ENCODE measurements at places on chromosomes 3 and 15.

DNA sequence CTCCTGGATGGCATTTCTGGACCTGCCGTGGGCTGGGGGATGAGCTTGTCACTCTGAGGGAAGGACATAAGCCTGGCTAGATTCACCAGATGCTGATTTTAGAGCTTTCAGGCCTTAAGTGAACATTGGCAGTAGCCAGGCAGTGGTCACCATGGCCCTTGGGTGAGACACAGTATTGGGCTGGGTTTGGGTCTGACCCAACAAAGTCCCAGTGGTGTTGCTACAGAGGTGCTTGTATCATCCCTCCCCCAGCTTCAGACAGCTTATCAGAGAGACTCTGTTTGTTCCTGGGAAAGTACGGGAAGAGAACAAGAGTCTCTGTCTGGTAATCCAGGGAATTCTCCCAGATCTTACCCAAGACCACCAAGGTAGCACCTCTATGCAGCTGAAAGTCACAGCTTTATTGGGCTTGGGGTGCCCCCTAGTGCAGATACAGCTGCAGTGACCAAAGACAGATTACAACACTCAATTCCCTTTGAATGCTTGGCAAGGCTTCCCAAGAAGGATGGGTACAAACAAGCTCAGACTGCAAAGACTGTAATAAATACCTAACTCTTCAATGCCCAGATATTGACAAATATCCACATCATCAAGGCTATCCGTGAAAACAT lies 9.8 kb upstream of the RUVBL1 start:
- DNase-seq, result no peak

DNA sequence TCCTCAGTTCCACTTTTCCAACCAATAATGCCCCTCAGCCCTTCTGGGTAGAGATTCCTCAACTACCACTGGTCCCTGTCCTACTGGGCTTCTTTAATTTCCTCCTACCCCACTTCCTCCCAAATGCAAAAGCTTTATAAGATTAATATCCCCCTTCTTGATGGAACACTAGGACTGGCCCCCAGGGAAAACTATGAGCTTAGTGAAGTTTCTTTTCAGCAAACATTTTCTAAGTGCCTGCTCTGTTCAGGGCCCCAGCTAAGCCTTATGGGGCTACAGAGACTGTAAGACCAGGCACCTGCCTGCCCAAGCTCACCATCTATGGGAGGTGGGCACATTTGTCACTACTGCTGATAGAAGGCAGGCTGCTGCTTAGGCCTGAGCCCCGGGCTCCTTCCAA lies 79.4 kb downstream of the RPLP1 start:
- no peak for DNase-seq

GRCh38 chr3:70824078-70824477 lies 511.6 kb upstream of the MDFIC2 start:
- DNase-seq, result no peak

GRCh38 chr3:179045719-179046402 lies 25.7 kb downstream of the ZMAT3 start:
- DNase-seq, result no peak

DNA sequence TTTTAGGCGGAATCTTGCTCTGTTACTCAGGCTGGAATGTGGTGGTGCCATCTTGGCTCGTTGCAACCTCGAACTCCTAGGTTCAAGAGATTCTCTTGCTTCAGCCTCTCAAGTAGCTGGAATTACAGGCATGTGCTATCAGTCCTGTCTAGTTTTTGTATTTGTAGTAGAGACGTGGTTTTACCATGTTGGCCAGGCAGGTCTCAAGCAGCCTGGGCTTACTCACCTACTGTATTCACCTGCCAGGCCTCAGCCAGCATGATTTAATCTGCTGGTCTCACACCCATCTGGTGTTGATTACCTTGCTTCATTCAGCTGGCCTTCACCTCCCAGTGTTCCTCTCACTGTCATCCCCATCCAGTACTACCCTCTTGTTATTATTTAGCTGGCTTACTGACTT lies 102.0 kb downstream of the IL12A start:
- no peak for DNase-seq

GRCh38 chr15:62403164-62403809 lies 238.2 kb upstream of the C2CD4B start:
- DNase-seq, result no peak

DNA sequence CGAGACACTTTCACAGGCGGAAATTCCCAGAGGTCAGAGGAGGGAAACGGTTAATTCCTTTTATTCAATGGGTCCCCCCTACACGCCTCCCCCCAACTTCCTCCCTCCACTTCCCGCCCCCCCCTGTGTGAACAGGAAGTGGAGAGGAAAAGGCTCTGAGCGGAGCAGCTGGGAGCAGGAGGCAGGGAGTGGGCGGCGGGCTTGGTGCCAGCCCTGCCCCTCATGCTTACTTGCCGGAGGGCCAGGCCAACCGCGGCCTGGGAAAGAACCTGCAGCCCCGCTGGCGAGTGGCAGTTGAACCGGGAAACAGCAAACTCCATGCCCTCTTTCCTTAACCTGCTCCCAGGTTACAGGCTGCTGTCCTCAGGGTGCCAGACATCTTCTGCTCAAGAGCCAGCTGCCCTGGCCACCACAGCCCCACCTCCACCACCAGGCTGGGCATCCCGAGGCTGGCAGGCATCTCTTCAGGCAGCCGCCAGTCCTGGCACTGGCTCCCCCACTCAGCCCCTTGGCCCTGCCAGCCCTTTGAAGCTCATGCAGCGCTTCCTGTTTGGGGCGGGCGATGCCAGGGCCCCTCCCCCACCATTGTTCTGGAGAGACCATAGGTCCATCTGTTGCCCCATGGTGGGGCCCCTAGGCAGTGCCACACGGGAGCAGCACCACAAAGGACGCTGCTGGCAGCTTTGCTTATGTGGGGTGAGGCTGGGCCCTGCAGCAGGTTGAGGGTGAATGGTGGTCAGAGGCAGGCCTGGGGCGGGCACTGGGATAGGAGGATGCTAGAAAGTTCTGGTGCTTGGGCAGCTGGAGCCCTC lies 12.9 kb downstream of the VPS18 start:
- no peak for DNase-seq

- no peak for DNase-seq
These were observed 2.8 kb downstream of the RRP9 start for GRCh38 chr3:51938780-51939425.

DNA sequence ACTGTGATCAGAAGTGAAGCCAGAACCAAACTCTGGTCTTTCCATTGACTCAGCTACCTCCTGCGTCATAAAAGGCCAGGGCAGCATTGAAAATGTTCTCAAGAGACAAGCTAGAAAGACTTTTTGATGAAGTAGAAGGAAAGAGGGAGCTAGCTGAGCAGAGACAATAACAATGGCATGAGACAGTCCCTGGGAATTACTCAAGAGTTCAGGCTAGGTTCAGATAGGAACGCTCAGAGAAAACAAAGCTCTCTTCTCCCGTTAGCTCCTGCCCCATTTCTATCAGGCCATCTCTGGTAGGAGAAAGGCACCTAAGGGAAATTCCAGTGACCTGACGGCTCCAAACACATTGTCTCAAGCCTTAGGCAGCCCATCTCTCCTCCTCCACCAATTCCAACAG lies 7.0 kb upstream of the OXTR start:
- no peak for DNase-seq

DNA sequence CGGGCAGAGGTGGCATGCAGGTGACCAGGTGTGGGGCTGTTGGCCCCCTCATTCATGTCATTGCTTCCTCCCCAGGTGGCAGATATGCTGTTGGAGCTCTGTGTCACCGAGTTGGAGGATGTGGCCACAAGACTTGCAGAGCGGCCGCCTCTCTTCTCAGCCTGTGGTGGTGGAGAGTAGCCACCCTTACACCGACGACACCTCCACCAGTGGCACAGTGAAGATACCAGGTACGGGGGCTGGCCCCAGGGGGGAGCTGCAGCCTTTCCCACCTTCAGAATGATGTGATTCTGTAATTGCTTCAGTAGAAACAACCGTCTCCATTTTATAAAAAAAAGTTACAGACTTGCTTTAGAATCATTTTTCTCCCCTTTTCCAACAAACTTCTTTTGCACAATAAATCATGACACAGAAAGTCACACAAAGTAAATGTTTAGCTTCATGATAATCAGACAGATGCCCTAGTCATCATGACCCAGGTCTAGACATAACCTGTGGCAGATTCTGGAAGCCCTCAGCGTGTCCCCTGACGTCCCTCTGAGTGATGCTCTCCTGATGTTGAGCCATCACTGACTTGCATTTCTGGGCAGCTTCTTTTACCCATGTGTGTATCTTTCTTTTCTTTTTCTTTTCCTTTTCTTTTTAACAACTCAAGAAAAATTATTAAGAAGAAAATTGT lies 76.0 kb upstream of the FAN1 start:
- DNase-seq, result no peak

DNA sequence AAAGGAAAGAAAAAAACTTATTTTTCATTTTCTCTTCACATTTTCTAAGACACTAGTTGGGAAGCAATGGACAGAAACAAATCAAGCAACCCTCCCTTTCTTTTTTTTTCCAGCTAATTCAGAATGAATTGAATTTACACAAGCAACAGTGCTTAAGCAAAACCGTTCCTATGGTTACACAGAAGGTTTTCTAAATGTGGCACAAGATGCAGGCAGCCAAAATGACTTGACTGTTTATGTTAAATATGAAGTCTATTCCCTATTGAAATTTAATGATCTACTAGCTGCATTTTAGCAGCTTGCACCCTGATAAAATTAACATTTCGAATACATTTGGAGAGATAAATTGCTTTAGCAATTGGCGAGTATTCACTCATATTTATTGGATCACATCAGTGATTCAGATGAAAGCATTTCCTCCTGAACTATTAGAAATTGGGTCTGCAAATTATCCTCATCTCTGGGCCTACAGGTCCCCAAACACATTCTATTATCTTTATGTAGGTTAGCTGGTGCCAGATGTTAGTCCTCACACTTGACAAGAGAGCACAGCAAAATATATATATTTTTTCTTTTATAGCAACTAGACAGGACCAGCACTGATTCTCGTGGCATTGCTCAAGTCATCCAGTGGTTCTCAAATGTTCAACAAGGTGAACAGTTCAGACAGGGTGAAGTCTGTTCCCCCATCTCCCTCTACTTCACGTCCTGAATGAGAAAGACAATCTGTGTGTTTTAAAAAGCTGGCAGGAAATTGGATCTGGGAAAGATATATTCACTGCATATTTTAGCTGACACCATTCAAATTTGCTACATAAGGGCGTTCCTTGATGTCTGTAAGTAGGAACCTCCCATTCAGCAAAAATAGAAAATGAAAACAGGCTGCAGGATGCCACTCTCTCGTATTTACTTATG lies 463.6 kb upstream of the KCNMB2 start:
- DNase-seq, result no peak

DNA sequence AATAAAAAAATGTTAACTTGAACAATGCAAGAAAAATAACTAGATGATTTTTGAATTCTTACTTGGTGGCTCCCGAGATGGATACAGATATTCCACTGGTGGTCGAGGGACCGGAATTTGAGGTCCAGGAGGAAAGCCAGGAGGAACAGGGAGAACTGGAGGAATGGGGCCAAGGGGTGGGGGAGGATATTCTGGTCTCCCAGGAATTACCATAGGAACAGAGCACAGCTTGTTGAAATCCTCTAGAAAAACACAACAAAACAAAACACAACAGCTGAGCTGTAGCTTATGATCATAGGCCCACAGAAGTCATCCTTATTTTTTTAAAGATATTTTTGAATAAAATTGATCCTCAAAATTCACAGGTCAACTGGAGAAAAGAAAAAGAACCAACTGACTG lies 129.4 kb downstream of the FBN1 start:
- no peak for DNase-seq

GRCh38 chr3:39190281-39191025 lies 1.9 kb downstream of the XIRP1 start:
- no peak for DNase-seq

DNA sequence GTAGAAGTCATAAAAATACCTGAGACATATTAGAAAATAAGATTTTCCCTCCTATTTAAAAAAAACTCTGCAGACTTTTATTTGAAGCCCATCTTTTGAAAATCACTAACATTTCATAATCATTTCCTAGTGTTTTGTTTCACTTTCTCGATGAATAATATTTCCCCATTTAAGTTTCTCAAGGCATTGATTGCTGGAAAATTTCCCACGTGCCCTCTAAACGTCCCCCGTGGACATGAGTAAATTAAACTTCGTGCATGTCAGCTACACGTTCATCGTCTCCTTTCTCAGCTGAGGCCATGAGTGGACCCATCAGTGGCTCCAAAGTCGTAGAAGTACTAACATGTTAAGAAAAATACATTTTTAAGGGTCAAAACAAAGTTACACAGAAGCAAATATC lies 2.0 kb upstream of the TM2D3 start:
- DNase-seq, result no peak

DNA sequence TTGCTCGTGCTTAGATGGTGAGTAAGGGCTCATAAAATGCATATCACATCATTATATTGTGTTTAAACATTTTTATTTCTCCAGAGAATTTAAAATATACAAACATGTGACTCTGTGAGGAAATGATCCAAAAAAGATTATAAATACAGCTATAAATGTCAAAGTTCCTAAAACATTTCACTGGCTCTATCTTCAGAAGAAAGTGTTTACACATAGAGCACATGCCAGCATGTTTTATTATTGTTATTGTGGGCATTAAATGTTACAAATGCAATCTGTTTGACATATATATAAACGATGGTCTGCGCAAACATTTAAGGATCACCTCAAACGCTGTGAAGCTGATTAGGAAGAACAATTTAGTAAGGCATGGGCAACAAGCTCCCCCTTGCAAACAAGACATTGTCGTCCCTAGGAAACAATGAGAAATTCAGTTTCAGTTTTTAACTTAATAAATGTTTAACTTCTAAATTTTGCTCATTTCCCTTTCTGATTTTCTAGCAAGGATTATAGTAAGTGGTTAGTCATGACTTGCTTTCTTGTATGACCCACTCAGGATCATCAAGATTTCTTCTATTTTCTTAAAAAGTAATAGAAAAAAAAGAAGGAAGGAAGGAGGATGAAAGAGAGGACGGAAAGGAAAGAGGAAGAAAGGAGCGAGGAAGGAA lies 207.5 kb downstream of the SATB1 start:
- DNase-seq, result no peak
